Breast epithelium (tissue), 4 donors: ENCODE measurements at places on chromosomes 11 and 22. TPM values are rescaled to one million over a fixed set of nuclear protein-coding genes. Genes with fewer than 3 reads are reported as not detected.

- no peaks in the 10 kb centered on the region for H3K36me3 ChIP-seq
- no peak for DNase-seq
- H3K27me3 ChIP-seq, result no peaks in the 10 kb centered on the region
- no peaks in the 10 kb centered on the region for H3K4me1 ChIP-seq
These were observed 397.3 kb downstream of the SHANK2 start for GRCh38 chr11:70854901-70855556.

The FJX1 gene
- total RNA-seq, result 12.1 TPM

DNA sequence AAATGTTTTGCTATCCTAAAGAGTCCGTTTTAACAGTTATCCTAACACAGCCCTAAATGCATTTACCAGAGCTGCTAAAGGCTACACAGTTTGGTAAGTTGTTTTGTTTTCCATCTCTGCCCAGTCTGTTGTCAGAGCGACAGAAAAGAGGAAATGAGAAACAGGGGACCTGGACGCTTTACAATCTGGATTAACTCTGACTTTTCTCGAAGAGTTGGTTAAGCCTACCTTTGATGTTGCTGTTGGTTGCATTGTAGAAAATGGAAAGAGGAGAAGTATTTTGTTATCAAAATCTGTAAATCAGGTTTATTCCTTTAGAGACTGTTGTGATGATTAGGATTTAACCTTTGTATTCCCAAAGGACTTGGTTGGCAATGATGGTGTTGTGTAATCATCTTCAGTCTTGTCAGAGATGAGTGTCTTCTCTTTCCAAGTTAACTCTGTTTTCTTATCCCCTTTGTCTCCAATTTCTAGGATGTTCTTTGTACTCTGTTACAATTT lies 481 bp downstream of the ANGPTL5 start:
- peak overlapping the region; percentile 94 for H3K27ac ChIP-seq
- no peaks in the 10 kb centered on the region for H3K27me3 ChIP-seq
- H3K36me3 ChIP-seq, result no peaks in the 10 kb centered on the region
- H3K4me3 ChIP-seq, result peak overlapping the region; percentile 85
- DNase-seq, result no peak
- no peaks in the 10 kb centered on the region for H3K4me1 ChIP-seq

DNA sequence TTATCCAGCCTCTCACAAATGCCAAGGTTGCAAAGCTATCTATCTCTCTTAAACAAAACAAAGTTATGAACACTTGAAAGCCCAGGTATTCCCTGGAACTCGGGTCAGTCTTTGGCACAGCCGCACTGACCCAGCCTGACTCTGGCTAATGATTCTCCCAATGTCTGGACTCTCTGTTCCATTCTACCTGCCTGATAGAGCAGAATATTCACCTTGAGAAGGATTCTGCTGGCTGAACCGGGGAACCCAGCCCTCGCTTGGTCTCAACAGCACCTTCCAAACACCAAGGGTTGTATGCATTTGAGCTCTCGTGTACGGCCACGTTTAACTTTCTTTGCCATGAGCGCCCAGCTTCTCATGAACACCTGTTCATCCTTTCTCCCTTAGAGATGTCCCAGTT lies 116.8 kb downstream of the ZBTB16 start:
- no peaks in the 10 kb centered on the region for H3K36me3 ChIP-seq
- H3K4me3 ChIP-seq, result no peak overlapping the region
- H3K27me3 ChIP-seq, result no peaks in the 10 kb centered on the region
- peak overlapping the region; percentile 91 for H3K27ac ChIP-seq
- peaks cover 27% of the 10 kb centered on the region for H3K4me1 ChIP-seq

DNA sequence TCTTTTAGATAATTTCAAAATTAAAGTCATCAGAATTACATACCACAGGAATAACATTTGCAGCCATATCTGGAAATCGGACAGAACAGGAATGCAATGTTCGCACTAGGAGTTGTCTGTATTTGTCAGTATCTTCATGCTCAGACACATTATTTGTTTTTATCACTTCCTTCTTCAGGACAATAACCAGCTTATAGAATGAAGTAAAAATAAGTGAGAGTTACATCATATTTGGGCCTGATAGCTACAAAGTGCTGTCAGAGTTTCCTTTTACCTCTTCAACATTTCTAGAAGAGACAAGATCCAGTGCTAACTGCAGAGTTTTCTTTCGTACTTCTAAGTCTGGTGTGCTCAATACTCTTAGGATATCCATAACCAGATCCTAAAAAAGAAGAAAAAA lies 18.9 kb downstream of the COPB1 start:
- H3K27me3 ChIP-seq, result no peaks in the 10 kb centered on the region
- DNase-seq, result no peak
- H3K36me3 ChIP-seq, result peaks cover 26% of the 10 kb centered on the region
- no peak overlapping the region for H3K4me3 ChIP-seq

DNA sequence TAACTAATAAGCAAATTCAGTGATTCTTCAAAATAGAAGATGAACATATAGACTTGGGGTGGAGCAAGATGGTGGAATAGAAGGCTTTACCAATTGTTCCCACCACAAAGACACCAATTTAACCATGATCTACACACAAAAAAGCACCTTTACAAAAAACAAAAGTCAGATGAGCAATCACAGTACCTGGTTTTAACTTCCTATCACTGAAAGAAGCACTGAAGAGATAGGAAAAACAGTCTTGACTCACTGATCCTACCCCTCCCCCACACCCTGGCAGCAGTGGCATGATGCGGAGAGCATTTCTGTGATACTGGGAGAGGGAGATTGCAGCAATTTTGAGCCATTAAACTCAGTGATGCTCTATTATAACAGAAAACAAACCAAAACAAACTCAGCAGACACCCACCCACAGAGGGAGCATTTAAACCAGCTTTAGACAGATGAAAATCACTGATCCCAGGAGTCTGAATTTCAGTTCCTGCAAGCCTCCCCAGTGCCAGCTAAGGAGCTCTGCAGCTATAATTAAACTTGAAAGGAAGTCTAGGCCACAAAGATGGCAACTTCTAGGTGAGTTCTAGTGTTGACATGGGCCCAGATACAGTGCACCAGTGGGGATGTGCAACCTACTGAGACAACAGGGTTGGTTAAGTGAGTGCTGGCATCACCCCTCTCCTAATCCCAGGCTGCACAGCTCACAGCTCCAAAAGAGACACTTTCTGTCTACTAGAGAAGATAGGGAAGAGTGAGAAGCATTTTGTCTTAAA lies 161.8 kb upstream of the GRIA4 start:
- H3K4me1 ChIP-seq, result no peaks in the 10 kb centered on the region
- H3K27me3 ChIP-seq, result no peaks in the 10 kb centered on the region
- no peak overlapping the region for H3K27ac ChIP-seq
